DND-41 (cell line): ENCODE measurements at places on chromosomes 2 and 18.

DNA sequence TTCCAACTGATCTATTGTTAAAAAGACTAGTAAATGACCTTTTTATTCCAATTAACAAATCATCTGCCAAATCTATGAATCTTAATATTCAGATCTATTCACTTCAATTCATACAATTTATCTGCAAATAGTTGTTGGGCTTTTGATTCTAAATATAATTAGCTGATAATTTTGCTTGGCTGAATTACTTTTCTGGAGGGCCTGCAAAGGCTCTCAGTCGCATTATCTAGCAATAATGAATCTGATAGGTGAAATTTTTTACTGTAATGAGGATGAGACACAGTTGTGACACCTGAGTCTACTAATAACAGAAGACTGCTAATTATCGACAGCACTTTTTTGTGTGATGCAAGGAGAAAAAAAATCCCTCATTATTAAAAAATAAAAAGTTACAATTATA, 565.1 kb downstream of the ZEB2 start:
- no peak for DNase-seq

DNA sequence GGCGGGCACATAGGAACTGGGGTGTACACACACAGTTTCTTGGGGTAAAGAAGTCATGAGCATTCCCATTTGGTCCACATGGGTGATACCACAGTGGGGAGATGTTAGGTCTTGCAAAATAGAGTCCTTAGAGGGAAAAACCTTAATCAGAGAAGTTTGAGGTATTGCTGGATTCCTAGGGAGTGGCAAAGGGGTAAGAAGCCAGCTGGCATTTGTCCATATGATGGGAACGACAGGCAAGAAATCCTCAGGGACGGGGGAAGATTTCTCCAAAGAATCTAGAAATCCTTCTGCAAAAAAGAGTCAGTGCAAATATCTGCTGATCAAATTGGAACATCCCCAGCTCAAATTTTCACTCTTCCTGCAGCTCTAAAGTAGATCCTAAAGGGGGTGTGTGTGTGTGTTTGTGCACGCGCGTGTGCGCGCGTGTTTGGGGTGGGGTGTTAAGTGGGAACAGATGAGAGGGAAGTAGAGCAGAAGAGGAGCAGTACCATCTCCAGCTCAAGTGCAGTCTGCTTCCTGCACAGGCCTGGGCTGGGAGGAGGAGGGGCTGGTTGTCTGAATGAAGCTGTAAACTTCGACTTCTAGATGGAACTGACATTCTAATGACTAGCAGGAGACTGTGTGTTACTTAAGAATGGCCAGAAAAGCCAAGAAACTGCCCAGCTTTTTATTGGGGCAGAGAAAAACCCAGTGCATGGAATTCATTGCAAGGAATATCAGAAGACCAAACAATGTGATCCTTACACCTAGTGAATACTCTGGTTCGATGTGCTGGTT, 168.0 kb downstream of the SPP2 start:
- peak; percentile 63 for DNase-seq

- no peak for DNase-seq
Measured at GRCh38 chr2:165562233-165562632, 92.7 kb downstream of the CSRNP3 start.

DNA sequence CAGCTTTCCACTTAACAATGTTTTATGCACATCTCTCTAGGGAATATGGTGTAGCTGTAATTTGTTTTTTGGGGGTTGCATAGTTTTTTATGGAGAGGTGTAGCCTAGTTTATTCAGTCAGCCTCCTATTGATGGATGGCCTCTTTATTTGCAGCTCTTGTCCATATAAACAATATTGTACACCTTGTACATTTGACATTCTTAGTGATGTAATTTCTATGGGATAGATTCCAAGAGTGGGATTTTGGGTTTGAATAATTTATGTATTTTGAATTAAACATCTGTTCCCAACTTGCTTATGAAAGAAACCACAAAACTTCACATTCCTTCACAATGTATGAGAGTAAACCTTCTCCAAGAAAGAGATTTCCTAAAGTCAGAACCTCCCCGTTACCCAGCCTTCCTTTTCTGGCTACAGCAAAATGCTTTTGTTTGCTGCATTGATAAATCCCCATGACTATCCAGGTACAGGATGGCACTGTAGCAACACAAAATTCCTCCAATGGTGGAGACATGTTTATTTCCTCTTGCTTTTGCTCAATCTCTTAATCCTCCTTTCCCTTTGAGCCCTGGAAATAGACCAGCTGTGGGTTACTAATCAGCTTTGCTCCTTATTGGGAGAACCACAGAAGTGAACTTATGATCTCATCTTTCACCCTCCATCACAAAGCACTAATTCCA, 58.4 kb upstream of the GALR1 start:
- no peak for DNase-seq

- DNase-seq: no peak
Measured at GRCh38 chr2:105062158-105062557, 24.3 kb downstream of the MRPS9 start.

DNA sequence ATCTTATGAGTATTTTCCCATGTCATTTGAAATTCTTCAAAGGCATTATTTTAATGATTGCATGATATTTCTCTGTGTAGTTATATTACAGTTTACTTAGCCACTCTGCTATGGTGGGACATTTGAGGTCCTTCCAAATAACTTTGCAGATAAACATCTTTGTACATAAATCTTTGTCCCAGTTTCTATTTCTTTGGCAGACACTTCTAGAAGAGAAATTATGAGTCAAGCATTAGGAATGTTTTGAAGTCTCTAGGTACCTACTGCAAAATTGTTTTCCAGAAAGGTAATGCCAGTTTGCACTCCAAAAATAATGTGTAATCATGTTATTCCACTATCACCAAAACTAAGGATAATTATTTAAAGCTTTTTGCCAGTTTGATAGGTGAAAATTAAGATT, 149.7 kb downstream of the EN1 start:
- DNase-seq: no peak

DNA sequence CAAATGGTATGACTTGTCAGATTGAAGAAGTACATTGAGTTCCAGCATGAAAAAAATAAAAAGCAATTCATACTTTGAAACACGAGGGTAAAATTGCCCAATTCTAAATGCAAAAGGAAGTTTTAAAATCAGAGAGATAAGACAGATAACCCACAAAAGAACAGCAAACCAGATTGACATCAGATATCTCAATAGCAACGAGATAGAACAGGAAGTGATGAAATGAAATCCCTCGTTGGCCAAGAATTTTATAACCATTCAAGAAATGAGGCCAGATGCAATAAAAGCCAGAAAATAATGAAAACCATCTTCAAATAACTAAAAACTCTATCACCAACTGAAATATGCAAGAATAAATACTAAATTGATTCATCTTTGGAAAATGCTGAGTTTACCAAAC, 172.8 kb downstream of the CD226 start:
- no peak for DNase-seq

GRCh38 chr18:35497370-35498197, at the start of gene INO80C:
INO80C (minus strand) TSS chr18:35497960; CDS start chr18:35497874, 86 bp downstream.
- DNase-seq: peak; percentile 91

- no peak for DNase-seq
Measured at GRCh38 chr2:51629406-51629805, 597.5 kb upstream of the NRXN1 start.

GRCh38 chr2:150626934-150627411, 139.5 kb upstream of the RND3 start:
- no peak for DNase-seq

DNA sequence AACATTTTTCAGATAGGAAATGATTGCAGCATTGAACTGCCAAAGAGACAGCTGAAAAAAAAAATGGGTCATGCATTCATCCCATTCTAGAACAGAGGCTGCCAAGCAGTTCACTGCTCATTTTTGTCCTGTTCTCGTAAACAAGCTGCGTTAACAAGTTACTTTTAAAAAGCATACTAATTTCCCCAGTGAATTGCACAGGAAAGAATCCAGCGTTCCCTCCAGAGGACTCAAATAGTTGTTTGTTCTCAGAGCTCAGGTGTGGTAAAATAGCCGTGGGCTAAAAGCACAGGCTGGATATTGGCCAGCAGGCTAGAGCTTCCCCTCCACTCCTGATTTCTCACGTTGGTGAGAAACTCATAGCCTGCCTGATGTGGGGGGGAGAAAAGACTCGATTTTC, 76.1 kb upstream of the AQP4 start:
- no peak for DNase-seq

GRCh38 chr2:50126845-50127244, 905.1 kb downstream of the NRXN1 start:
- DNase-seq: no peak

DNA sequence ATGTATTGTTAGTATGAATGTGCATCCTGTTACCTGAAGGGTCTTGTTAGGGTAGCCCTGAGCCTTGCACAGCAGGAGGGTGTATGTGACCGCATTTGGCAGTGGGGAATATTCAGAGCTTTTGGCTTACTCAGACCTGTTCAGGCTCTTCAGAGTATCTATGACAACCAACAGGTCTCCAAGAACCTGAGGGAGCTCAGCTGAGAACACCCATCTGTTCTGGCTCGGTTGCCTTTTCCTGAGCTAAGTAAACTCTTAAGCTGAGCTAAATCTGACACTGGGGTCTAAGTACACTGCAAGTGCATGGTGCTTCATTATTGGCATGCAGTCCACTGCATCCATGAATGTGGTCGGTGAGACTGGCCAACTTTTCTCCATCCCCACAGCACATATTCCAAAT, 92.4 kb upstream of the CHST9 start:
- DNase-seq: no peak

DNA sequence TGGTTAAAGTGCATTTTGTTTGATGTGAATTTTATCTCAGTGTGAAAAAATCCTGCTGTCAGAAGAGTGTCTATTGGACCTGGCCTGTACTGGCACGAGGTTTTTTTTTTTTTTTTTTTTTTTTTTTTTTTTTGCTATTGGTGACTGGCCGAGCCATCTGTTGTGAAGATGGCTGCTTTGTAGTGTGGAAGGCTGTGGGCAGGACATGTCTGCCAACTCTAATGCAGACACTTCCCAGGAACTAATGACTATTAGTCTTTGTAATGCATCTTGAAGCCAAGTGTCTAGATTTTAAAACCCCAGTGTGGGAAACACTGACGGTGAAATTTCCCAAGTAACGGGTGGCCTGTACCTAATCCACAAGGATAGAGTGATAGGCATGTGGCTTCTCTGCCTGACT, 34.3 kb downstream of the ZAP70 start:
- DNase-seq: no peak

- no peak for DNase-seq
Measured at GRCh38 chr2:125216321-125216720, 1191.2 kb downstream of the CNTNAP5 start.
